ENCODE measurements at places on chromosomes 2 and 18.

DNA sequence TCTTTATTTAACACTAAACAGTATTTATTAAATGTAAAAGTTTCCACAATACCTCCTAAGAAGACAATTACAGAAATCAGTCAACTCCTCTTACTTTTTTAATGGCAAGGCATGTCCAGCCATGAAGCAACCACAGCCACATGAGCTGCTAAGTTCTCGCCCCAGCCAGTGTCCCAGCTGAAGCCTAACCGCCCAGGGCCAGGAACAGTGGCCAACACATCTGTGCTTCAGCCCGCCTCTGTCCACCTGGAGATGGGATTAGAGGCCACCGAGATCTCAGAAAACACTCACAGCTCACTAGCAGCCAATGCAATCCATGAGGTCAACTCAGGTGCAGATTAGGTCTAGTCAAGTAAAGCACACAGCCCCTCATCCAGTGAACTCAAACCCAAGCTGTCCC, 40.2 kb downstream of the PID1 start:
- DNase-seq, result no peak

DNA sequence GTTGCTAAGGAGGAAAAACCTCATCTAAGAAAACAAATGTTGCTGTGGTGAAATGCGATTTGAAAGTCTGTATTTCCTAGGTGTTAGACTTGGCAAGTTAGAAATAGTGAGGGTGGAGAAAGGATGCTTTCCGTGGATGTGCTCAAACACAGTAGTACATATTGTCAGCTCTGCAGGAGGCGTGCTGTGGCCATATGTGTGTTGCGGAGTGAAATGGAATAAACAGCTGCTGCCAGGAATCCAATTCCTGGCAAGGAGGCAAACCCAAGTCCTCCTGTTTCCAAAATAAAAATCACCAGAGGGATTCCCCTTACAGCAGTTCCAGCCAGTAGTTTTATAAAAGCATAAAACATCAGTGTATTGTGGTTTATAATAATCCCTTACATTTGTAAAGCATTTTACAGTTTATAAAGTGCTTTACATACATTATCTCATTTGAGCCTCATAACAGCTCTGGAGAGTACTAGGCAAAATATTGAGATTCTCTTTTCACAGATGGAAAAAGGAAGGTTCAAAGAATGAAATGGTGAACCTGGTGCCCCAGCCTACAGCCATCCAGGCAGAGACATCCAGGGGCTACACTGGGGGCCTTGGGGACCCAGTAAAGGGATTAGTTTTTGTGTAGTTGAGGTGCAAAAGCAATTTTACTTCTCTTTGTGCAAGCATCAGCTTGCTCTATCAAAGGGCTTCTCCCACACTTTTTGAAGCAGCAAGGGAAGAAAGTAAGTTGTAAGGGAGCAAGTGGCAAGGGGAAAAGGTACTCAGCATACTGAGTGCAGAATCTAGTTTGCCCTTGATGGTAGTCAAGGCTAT, 206.0 kb downstream of the AGPS start:
- no peak for DNase-seq

- peak; percentile 36 for DNase-seq
Measured at GRCh38 chr2:68250196-68250595, 2.1 kb downstream of the PPP3R1 start.

DNA sequence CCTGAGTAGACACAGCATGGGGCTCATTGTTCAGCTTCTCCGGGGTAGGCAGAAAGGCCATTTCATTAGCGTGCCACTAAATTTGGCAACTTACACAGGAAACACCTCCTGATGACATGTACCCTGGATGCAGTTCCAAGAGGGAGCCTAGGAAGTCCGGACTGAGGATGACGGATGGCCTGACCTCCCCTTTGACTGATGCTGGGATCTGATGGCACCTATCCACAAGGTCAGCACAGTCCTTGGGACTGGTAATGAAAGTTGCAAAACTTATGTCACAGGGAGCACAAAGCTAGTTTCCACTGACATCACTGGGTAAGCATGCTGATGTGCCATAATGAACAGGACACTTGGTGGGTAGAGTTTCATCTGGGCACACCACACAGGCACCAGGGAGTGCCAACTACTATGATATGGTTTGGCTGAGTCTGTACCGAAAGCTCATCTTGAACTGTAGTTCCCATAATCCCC, 126.7 kb upstream of the ARL4C start:
- DNase-seq, result no peak

DNA sequence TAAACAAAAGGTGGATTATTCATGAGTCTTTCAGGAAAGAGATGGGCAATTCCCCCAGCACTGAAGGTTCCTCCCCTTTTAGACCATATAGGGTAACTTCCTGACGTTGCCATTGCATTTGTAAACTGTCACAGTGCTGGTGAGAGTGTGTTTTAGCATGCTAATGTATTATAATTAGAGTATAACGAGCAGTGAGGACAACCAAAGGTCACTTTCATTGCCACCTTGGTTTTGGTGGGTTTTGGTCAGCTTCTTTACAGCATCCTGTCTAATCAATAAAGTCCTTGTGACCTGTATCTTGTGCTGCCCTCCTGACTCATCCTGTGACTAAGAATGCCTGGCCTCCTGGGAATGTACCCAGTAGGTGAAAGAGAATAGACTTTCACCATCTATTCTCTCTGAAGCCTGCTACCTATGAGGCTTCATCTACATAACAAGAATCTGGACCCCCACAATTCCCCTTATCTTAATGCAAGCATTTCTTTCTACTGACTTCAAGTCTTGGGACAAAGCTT, 148.7 kb downstream of the CABLES1 start:
- DNase-seq, result no peak

DNA sequence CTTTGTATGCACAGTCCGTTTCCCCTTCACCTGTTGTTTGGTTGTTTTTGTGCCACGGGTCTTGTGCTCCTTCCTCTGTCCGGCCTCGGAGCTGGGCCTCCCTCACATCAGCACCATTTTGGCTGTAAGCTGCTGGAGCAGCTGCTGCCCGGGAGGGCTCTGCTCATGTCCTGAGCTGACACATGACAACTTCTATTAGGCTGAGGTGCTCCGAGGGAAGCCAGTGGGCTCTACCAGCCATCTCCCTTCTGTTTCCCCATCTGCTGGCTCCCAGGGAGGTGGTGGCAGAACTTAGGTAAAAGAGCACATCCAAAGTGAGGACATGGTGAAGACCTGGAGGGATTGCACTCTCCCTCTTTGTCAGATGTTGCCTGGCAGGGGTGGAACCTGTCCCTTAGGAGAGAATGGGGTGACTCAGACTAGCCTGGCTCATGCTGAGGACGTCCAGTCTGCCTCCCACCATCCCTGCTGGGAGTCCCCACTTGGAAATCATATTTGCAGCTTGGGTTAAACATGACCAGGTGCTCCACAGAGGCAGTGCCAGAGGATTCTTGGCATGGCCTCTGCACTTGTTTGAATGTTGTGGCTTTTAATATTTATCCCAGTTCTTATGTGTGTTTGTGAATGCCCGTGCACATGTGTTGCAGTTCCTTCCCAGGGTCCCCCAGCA, 49.8 kb upstream of the TNP1 start:
- no peak for DNase-seq

DNA sequence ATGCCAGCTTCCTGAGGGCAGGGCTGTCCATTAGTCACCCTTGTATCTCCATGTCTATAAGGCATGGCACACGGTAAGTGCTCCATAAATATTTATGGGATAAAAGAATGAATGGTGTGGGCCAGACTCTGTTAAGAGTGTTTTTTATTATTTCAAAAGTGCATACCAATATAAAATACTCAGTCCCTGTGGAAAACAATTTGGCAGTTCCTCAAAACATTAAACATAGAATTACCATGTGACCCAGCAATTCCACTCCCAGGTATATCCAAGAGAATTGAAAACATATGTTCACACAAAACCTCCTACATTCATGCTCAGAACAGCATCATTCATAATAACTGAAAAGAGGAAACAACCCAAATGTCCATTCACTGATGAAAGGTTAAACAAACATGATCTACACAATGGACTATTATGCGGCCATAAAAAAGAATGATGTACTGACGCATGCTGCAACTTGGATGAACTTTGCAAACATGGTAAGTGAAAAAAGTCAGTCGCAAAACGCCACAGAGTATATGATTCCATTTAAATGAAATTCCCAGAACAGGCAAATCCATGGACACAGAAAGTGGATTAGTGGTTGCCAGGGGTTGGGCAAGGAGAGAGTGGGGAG, 69.1 kb upstream of the TCF7L1 start:
- no peak for DNase-seq

GRCh38 chr18:63410792-63411191, 11.5 kb downstream of the VPS4B start:
- no peak for DNase-seq

GRCh38 chr2:45368792-45369191, 242.3 kb downstream of the SRBD1 start:
- DNase-seq, result no peak

DNA sequence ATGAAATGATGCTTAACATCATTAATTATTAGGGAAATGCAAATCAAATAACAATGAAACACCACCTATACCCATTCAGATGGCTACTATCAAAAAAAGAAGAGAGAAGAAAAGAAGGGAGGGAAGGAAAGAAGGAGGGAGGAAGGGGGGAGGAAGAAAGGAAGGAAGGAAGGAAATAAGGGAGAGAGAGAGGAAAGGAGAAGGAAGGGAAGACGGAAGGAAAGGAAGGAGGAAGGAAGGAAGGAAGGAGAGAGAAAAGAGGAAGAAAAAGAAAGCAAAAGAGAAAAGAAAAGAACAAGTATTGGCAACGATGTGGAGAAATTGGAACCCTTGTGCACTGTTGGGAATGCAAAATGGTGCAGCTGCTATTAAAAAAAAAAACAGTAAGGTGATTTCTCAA, 363.3 kb downstream of the TNS1 start:
- DNase-seq, result no peak

- no peak for DNase-seq
Measured at GRCh38 chr2:53896864-53897263, 37.1 kb upstream of the GPR75 start.

DNA sequence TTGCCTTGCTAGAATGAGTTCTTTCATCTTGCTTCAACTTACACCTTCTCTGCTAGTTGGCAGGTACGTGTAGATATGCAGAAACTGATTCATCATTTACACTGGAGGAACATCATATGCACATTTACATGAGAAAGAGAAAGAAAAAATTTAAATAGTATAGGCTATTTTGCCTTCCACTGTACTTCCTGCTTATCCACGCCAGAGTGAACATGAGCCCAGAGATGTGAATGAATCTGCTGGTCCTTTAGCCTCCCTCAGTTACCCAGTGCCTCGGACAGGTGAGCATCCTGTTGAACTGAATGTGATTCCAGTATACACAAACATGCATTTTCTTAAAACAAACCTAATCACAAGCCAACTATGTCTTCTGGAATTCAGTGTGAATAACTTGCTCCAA, 83.6 kb downstream of the SESTD1 start:
- DNase-seq, result no peak

GRCh38 chr2:201471732-201472393, 20.3 kb downstream of the STRADB start:
- DNase-seq, result no peak

GRCh38 chr2:98489971-98490962, 45.6 kb downstream of the INPP4A start:
- no peak for DNase-seq

GRCh38 chr2:145822892-145823534, 1303.1 kb upstream of the ZEB2 start:
- DNase-seq, result no peak

DNA sequence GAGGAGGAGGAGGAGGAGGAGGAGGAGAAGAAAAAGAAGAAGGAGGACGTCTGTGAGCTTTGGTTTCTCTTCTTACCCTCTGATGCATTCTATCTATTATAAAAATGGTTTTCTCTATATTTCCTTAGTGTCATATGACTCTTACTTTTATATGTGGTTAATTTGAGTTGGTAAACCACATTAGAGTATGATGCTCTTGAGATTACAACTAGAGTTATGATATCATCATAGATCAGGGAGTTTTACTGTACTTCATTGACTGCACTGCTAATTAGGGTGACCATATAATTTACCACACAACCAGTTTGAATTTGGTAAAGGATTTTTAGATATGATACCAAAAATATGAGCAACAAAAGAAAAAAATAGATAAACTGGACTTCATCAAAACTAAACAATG, 166.4 kb downstream of the ZNF385B start:
- no peak for DNase-seq

DNA sequence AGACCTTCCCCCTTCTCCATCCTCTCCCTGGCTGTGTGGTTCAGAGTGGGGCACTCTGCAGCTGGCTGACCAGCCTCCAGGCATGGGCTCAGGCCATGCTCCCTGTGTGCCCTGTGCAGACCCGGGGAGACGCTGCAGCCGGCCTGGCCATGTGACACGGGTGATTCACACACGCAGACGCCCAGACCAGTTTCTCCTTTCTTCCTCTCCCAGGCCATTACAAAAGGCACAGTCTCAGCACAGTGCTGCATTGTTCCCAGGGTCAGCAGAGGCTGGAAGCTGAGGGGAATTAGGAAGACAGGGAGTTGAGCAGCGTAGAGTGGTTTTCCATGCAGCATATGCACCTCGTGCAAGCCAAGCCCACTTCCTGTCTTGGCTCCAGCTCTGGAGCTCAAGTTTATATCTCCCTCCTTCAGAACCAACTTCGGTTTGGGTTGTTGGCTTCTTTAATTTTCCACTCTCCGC, 288.5 kb downstream of the TNS1 start:
- no peak for DNase-seq

DNA sequence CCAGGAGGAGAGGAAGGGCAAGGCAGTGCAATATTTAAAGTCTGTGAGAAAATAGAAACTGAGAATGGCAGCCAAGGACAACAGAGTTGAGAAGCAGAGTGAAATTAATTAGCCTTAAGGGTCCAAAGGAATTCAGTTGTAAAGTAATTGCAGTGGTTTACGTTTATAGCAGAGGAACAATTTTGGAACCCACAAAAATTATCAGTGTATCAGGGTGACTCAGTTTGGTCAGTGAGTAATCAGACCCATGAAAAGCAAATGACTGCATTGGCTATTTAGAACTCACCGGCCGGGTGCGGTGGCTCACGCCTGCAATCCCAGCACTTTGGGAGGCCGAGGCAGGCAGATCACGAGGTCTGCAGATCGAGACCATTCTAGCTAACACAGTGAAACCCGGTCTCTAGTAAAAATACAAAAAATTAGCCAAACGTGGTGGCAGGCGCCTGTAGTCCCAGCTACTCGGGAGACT, 245.8 kb upstream of the SLC39A10 start:
- DNase-seq, result no peak

DNA sequence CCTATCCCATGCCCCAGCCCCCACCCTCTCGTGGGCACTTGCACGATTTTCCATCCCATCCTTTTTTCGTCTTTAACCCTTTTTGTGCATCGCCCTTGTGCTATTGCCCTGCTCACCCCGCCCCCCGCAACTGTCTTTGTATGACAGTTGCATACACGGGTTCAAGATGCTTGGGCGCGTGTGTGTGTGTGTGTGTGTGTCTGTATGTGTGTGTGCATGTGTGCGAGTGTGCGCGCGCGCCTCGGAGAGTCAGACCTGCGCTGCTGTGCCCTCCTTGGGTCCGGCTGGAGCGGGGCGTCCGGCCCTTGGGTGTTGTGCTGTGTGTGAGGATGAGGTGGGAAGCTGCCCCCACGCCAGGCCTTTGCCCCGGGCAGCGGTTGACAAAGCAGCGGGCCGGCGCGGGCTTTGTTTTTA, 230.7 kb downstream of the HAUS1 start:
- DNase-seq, result peak; percentile 27

Data from Kasumi-1 (cell line).